Epithelial cell of alveolus of lung (primary cell): ENCODE measurements at places on chromosomes 5 and 9. TPM values are rescaled to one million over a fixed set of nuclear protein-coding genes. Genes with fewer than 3 reads are reported as not detected.

The BAAT gene
- total RNA-seq: 0.13 and 0.56 TPM in 2 replicates

The FAXDC2 gene
- 3.6 and 28.8 TPM in 2 replicates for total RNA-seq

The CFAP90 gene
- total RNA-seq: 0.13 TPM in 1 of 2 replicates, not detected in the other

The ADRB2 gene
- total RNA-seq: 0.65 and 0.72 TPM in 2 replicates

The HSPB3 gene
- 2.9 TPM in 1 of 2 replicates, not detected in the other for total RNA-seq

The SPAAR gene
- total RNA-seq: 0.39 and 1.2 TPM in 2 replicates

The LECT2 gene
- not detected in 2 replicates for total RNA-seq
